ENCODE measurements at places on chromosomes 5 and 9.

- no peak for DNase-seq
Measured at GRCh38 chr5:2280318-2280717, 397.6 kb upstream of the IRX4 start.

DNA sequence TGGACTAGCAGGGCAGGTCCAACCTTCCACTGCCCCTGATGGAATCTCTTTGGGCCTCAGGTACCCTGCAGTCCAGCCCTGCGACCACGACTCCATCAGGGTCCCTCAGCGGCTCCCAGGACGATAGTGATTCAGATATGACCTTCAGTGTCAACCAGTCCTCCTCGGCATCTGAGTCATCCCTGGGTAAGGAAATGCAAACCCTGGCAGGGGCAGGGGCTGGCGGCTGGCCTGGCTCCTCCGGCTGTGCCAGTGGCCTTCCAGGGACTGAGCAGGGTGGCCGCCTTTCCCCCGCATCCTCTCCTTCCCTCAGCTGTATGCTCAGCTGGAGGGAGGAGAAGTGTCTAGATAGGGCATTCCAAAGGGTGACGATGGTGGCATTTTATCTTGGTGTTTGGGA, 45.0 kb downstream of the NEURL1B start:
- no peak for DNase-seq

GRCh38 chr9:116238225-116238624, 84.6 kb downstream of the PAPPA start:
- DNase-seq: peak; percentile 15

DNA sequence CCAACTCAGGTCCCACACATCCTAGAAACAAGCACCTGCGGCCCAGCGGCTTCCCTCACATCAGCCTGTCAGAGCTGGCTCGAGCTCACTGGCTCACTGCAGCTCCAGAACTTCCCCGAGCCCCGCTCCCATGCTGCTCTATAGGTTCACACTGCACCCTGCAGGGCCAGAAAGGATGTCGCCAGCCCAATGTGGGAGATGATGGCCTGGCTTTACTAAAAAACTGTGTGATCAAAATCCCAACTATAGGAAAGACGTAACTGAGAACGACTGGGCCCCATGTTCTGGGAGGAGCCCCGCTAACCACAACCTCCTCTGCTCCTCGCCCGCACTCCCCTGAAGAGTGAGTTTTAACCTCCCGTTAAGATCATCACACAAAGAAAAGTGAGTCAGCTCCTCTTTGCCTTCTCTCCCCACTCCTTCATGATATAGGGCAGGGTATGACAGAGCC, 4.6 kb downstream of the SURF4 start:
- no peak for DNase-seq

- no peak for DNase-seq
Measured at GRCh38 chr9:136193127-136193890, 11.6 kb downstream of the LHX3 start.

- no peak for DNase-seq
Measured at GRCh38 chr9:133810556-133811195, 72.5 kb upstream of the SARDH start.

GRCh38 chr9:75824816-75825568, 65.5 kb upstream of the PCSK5 start:
- no peak for DNase-seq

DNA sequence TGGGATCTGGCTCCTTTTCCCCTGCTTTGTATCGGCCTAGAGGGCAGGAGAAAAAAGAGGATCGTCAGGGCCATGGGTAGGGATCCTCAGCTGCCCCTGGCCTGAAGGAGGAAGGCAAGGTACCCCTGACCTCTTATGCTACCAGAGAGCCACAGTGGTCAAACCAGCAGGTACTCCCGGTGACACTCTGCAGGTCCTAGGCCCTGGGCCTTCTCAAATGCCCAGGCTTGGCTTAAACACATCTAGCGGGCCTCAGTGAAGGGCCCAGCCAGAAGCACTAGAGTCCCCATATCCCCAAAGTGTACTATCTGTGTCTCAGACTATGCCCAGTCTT, 3.5 kb downstream of the IRF1 start:
- no peak for DNase-seq

- no peak for DNase-seq
Measured at GRCh38 chr9:111842313-111842712, 47.6 kb upstream of the SHOC1 start.

GRCh38 chr5:95874246-95874645, 51.7 kb upstream of the GLRX start:
- DNase-seq: no peak

- DNase-seq: no peak
Measured at GRCh38 chr9:133593587-133594253, 15.5 kb downstream of the FAM163B start.

DNA sequence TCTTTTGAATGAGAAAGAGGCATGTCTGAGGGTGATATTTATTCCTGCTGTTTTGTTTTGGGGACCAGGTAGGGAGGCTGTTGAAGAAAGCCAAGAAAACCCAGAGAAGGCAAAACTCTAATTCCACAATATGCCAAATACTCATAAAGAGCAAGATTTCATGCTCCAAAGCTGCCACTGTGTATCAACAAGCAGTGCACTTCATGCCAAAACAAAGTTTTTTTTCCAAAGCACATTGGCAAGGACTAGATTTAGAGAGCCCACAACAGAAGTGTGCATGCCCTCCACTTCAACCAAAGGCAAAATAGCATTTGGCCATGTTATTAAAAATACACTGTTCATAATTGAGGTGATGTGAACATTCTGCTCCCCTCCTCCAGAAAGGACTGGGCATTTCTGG, 229.9 kb downstream of the EBF1 start:
- DNase-seq: no peak

DNA sequence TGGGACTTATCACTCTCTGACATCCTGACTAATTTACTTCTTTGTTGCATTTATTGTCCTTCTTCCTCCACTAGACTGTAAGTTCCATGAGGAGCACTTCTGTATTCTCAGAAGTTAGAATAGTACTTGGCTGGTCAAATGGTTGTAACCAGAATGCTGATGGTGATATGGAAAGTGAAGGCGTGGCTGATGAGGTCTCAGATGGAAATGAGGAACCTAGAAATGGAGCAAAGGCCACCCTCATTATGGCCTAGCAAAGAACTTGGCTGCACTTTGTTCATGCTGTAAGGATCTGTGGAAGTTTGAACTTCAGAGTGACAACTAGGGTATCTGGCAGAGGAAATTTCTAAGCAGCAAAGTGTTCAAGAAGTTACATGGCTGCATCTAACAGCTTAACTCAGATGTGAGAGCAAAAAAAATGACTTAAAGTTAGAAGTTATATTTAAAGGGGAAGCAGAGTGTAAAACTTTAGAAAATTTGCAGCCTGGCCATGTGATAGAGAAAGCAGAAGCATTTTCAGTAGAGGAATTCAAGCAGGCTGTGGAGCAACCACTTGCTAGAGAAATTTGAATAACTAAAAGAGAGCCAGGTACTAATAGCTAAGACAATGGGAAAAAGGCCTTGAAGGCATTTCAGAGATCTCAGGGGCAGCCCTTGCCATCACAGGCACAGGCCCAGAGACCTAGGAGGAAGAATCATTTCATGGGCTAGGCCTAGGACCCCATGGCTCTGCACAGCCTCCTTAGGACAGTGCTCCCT, 14.9 kb upstream of the SLC22A5 start:
- DNase-seq: peak; percentile 35

GRCh38 chr9:86445671-86446070, 91.5 kb upstream of the TUT7 start:
- DNase-seq: peak; percentile 72

DNA sequence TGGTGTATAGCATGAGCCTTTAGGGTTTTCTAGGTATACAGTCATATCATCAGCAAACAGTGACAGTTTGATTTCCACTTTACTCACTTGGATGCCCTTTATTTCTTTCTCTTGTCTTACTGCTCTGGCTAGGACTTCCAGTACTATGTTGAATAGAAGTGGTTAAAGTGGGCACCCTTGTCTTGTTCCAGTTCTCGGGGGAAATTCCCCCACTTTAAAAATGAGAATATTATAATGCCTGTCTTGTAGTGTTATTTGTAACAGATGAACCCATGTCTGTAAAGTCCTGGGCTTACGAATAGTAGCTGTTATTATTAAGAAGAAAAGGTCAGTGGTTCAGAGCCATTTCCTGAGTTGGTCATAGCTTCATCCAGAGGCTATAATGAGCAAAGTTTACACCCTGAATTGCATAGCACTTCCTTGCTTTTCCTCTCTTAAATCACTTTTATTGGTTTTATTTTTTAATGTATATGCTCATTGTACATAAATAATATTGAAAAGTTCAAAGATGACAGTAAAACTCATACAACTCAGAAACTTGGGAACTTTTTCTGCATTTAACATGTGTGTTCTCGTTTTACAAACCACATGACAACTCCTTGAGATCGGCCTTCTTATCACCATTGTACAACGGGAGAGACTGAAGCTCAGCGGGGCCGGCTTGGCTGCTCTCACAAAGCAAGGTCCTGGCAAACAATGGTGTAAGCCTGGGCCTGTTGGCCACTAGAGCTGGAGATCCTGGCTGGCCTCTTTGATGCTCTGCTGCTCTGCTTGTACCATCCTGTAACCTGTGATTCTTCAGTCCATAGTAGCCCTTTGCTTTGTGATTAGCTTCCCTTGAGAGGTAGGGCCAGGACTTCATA, 85.2 kb downstream of the CYFIP2 start:
- no peak for DNase-seq

- peak; percentile 79 for DNase-seq
Measured at GRCh38 chr9:28363151-28363562, 789.9 kb upstream of the C9orf72 start.

DNA sequence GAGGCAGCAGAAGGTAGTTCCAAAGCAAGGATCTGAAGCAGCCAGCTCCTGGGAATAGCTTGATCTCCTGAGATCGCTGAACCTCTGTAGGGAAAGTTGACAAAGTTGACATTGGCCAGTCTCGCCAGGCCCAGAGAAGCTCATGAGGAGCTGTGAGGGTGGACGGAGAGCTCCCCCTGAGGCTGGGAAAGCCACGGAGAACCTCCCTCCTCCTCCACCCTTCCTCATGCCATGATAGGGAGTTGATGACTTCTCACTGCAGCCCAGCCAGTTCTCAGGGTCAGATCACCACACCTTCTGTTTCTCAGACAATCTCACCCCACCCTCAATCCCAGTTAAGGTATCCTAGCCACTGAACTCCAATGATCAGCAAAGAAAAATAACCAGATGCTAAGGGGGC, 30.4 kb upstream of the KCNV2 start:
- DNase-seq: no peak

- peak; percentile 20 for DNase-seq
Measured at GRCh38 chr5:39774605-39775004, 349.8 kb upstream of the DAB2 start.

- no peak for DNase-seq
Measured at GRCh38 chr9:71743882-71744281, 24.4 kb downstream of the CEMIP2 start.

- DNase-seq: no peak
Measured at GRCh38 chr5:100861148-100861547, 41.9 kb downstream of the ST8SIA4 start.

GRCh38 chr5:77180167-77181081, 30.1 kb upstream of the PDE8B start:
- peak; percentile 34 for DNase-seq

- no peak for DNase-seq
Measured at GRCh38 chr9:21862871-21863270, 60.4 kb downstream of the MTAP start.

GRCh38 chr5:151351671-151352070, 4.3 kb upstream of the SLC36A2 start:
- no peak for DNase-seq

DNA sequence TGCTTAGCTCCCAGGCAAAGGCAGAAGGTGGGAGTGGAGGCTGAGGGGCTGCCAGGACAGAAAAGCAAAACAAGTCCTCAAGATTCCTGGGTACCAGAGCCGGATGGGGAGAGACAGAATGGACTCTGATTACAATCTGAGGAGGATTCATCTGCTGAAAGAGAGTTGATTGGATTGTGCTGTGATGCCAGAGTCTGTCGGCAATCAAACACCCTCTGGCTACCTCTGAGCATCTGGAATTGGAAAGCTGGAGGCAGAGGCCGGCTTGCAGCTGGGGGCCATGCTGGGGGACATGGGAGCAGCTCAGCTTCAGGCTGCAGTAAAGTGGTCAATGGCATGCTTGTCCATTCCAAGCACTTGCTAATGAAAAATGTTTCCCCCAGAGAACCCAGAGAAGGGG, 59.3 kb downstream of the ASTN2 start:
- no peak for DNase-seq

GRCh38 chr5:2505217-2505616, 246.3 kb downstream of the IRX2 start:
- DNase-seq: no peak

GRCh38 chr5:31364881-31365636, 166.8 kb downstream of the DROSHA start:
- DNase-seq: no peak

DNA sequence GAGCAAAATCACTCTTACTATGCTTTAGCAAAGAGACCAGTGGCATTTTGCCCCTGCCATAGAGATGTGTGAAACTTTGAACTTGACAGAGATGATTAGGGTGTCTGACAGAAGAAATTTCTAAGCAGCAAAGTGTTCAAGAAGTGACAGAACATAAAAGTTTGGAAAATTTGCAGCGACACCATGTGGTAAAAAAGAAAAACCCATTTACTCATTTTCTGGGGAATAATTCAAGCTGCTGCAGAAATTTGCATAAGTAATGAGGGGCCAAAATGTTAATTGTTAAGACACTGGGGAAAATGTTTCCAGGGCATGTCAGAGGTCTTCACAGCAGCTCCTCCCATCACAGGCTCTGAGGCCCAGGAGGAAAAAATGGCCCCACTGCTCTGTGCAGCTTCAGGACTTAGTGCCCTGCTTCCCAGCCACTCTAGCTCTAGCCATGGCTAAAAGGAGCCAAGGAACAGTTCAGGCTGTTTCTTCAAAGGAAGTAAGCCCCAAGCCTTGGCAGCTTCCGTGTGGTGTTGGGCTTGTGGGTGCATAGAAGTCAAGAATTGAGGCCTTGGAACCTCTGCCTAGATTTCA, 6.1 kb upstream of the AP3B1 start:
- DNase-seq: peak; percentile 33

- no peak for DNase-seq
Measured at GRCh38 chr9:92476962-92477361, 5.3 kb downstream of the ASPN start.

DNA sequence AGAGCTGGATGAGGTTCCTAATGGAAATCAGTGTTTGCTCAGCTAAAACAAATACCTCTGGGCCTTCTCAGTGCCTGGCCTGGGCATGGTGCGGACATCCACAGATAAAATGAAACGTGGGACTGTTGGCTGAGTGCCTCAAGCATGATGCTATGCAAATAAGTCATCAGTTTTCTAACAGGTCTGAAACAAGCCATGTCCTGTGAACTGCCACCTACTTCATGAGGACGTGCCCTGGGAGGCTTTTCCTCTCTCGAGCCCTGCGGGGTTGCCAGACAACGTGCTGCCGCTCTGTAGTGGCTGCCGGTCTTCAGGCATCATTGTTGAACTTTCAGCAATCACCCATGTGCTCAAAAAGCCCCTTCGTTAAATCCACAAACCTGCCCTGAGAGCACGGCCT, 240.4 kb upstream of the IRX2 start:
- no peak for DNase-seq

GRCh38 chr5:146799671-146800070, 78.9 kb downstream of the PPP2R2B start:
- no peak for DNase-seq
